ENCODE measurements at places on chromosomes 1 and 21.

- no peak for DNase-seq
These were observed 21.2 kb downstream of the ARID1A start for GRCh38 chr1:26717017-26717491.

- DNase-seq = no peak
These were observed 40.7 kb downstream of the MAP3K21 start for GRCh38 chr1:233368106-233368788.

DNA sequence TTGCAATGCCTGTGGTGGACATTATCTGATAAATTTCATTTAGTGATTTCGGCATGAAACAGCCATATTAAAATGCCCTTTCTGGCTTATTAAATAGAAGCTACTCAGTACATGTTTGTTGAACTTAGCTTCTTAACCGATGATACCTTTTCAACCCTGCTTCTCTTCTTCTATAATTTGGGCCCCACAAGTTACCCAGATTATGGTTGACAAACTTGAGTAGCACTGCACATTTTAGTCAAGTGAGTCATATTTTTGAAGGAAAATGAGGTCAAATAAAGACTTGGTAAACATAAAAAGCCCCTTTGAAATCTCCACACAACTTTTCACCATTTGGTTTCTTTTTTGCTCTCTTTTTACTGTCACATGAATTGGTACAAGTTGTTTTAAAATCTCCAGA, 33.8 kb downstream of the GIPC2 start:
- DNase-seq = no peak

- DNase-seq = no peak
These were observed 64.1 kb downstream of the DDR2 start for GRCh38 chr1:162696286-162696862.

DNA sequence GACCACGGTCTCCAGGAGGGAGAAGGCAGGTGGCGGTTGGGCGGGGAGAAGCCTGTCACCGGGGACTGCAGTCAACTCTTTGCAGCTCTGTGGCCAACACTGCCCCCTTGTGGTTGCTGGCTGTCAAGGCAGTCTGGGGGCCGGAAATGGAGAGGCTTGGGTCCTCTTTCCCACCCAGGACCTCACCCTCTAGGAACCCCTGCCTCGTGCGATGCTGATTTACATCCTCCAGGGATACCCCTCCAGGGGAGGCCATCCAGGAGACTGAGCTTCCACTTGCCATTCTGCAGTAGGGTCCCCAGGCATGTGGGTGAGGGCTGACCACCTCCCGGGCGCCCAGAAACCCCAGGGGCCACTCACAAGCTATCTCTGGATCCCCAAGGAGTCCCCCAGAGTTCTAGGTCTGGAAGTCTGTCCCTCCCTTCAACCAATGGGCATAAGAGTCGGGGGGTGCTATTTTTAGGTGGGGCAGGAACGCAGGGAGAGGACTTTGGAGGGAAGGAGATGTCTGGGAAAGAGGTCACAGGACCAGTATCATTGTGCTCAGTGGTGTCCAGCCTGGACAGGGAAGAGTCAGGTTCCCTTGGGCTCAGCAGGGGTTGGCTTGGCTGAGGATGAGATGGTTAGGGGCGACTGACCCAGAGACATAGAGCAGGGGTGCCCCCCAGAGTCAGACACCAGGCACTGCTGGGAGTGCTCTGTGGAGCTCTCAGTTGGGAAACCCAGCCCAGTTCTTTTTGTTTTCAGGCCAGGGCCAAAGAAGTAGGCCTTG, 7.1 kb upstream of the GPR61 start:
- DNase-seq = peak; percentile 85

DNA sequence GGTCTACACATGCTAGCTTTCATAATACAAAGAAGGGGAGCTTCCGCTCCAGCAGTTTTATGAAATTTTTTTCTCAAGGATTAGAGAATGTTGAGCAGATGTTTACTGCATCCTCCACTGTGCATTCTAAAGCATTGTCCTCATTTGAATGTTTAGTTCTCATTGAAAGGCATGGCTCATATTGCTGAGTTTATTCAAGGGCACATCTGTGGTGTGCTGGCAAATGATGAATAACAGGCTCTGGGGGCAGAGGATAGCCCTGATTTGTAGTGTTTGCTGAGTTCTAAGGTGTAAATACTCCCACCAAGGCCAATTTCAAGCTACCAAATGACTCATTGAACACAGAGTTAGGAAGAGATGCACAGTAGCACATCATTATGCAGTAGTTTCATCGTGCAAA, 303.2 kb upstream of the FAM78B start:
- no peak for DNase-seq

- no peak for DNase-seq
These were observed 262.9 kb downstream of the OMA1 start for GRCh38 chr1:58283388-58284224.

DNA sequence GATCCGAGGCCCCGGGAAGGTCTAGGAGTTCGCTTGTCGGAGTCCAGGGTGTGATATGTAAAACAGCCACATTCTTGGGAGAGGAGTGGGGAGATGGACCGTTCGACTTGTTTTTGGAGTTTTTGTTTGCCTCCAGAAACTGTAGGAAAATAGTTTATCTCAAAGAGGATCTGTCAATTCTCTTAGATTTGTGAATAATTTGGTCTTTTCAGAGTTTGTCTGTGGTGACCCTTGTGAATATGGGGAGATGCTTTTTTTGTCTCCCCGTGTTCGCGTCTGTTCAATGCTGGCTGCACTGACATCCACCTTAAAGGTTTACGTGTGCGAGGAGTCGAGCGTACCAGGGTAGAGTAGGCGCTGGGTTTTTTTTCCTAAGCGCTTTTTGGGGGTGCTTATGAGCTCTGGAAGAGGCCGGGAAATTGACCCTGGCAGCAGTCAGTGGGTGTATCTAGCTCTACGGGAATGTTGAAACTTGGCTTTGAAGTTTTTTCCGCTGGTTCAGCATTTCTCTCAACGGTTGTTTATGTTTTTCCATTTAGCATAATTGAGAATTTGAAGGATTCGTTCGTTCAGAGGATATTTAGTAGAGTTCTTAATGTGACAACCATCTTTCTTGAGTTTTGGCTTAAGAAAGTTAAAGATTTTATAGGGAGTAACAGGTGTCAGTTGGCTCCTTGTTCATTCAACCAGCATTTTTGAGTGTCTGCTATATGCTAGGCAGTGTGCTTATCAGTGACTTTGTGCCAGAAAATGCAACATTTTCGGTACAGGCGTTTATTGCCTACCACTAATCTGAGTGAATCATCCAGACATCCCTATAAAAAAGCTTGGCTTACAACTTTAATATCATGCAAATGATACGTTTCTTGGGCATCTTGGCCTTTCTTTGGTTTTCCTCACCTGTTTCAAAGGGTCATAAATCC, 1.2 kb downstream of the SZRD1 start:
- DNase-seq = no peak

DNA sequence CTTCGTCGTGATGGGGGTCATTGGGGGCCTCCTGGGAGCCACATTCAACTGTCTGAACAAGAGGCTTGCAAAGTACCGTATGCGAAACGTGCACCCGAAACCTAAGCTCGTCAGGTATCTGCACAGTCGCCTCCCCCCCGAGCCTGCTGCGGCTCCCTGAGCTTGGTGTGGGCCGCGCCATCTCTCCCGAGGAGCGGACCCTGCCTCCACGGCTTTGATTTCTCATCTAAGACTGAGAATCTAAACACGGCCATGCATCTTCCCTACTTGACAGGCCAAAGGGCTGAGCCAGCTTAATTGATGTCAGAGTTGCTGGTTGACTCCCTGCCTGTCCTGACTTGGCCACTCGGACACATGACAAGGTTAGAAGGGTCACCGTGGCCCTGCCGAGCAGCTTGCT, 19.1 kb downstream of the NPPA start:
- no peak for DNase-seq

GRCh38 chr1:201039876-201040275, 16.4 kb upstream of the KIF21B start:
- DNase-seq = no peak

DNA sequence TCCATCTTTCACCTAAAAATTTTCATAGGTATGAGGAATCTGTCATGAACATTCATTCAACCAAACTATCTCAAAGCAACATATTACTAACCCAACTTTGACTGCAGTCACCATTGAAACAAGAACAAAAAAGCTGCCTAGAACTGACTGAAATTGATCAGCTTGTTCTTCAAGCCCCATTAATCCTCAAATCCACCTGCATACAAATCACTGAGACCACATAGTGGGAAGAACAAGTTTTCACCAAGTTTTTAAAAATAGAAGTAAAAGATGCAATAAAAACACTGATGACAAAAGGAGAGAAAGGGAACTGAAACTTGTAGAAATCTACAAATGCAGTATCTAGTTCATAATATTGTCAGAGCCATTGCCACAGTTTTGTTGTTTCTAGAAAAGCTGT, 6.1 kb downstream of the SORT1 start:
- no peak for DNase-seq

DNA sequence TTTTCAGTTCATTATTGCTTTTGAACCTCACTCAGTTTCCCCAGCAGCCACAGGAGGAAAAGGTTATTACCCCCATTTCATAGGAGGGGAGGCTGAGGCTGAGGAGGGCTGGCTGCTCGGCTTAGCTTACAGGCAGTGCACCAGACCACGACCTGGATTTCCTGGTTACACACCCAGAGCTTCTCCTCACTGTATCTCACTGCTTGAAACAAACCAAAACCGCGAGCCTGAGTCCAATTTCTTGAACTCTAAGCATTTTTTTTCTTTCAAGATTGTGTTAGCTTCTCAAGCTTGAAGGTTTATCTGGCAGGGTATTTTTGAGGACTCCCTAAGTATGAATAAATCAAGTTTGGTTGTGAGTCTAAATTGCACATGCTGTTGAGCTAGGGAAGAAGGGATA, 188.9 kb upstream of the EDN2 start:
- DNase-seq = peak; percentile 39

DNA sequence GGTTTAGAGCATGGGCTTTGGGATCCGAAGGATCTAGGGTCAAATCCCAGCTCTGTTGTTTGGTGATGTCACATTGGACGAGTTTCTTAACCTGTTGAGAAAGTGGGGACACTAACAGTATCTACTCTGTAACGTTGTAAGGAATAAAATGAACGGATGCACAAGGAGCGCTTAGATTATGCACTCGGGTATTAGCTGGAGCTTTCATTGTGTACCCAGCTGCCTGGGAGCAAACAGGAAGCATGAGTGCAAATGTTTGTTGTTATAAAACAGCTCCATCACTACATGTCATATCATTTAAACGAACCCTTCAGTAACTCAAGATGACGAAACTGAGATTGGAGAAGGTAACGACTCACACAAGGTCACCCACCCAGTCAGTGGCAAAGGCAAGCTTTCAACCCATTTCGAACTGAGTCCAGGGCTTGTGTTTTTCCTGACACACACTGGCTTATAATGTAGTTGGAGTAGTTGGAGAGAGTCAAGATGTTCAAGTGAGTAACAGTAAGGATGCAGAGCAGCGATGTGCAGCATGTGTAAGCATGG, 16.2 kb upstream of the SLC6A17 start:
- DNase-seq = no peak

DNA sequence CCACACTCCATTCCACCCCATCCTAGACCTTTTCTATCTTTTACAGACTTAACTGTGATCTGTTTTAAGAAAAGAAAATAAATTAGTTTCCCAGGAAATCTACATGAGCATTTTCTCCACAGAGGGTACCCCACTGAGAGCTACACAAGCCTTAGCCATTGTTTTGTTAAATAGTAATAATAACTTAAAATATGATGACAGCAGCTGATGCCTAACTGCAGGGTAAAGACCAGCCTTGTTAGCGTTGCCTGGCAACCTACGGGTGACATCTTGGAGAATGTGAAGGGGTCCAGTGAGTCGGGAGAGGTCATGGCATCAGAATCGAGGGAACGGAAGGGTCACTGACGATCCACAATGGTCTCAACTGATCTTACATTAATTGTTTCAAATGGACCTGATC, 233.2 kb upstream of the PBX1 start:
- no peak for DNase-seq

DNA sequence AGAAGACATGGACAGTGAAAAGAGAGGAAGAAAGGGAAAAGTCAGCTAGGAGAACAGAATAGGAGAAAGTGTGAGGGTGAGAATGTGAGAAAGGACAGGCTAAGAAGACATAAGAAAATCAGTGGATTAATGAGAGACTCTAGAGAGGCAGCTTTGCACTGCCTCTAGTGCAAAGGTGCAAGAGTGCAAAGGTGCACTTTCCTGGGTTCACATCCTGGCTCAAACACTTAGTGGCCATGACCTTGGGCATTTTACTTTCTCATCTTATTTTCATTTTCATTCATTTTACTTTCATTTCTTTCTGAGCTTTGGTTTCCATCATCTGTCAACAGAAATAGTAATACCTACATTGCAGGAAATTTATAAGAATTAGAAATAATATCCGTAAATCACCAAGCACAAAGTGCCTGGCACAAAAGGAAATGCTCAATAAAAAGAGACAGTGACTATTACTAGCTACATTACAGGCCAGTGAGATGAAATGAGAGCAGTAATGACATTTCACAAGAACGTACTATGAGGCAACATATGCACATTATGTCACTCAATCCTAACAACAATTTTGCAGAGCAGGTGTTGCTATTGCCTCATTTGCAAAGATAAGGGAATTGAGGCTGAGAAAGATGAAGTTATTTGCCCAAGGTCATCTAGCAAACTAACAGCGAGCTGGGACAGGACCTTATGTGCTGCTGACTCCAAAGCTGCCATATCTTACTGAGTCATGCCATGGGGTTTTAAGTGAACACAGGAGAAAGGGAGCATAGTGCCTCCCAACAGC, 107.0 kb upstream of the TLR5 start:
- no peak for DNase-seq

GRCh38 chr1:7519861-7520395, 251.2 kb upstream of the VAMP3 start:
- DNase-seq = no peak

GRCh38 chr1:206651958-206652890, 16.9 kb downstream of the DYRK3 start:
- no peak for DNase-seq

GRCh38 chr1:9013819-9014218, 12.4 kb downstream of the SLC2A7 start:
- no peak for DNase-seq

- DNase-seq = no peak
These were observed 175.9 kb downstream of the PRDM16 start for GRCh38 chr1:3244927-3245315.

DNA sequence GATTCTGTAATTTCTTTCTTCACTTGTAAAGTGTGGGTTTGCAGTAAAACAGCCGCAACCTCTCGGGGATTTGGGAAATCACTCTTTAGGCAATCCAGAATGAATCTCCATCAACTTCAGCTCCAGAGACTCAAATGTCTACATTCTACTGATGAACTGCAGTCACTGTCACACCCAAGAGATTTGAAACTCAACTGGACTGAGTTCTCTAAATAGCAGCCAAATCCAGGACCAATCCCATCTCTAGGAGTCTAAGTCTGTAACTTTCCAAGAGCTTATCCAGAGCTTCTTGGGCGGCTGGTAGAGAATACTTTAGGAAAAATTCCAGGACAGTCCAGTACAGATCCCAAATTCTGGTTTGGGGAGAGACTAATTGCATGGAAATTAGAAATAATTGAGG, 62.9 kb downstream of the ADAMTS1 start:
- no peak for DNase-seq

GRCh38 chr1:48430832-48431231, 41.2 kb downstream of the SPATA6 start:
- DNase-seq = no peak

- DNase-seq = no peak
These were observed 109.7 kb upstream of the HP1BP3 start for GRCh38 chr1:20896826-20897225.

GRCh38 chr1:228087771-228088251, 5.3 kb downstream of the ARF1 start:
- DNase-seq = no peak

Data from GM12892 (cell line).